ENCODE measurements at places on chromosomes 6 and 20.

DNA sequence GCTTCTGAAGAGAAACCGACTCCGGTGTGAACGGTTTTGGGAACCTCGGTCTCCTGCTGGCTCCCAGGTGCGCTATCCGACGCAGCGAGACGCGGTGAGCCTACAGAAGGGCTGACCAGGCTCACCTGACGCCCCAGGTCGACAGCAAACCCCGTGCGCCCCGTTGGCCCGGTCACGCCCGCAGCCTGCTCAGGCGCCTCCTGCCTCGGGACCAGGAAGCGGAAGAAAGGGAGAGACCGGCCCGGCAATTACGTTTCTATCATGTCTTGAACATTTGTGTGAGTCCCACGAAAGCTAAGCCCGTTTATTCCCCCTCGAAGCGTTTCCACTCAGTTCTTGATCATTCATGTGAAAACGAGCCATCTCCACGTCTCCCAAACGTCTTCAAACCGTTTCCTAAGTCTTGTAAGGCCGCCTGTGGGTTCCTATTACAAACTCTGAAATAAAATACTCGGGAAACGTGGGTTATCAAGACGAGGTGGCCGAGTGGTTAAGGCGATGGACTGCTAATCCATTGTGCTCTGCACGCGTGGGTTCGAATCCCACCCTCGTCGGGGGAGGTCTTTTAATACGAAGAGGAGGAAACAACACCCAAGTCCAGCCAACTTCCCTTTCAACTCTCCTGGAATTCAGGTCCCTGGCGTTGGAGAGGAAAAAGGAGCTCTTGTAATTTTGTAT lies 150.5 kb upstream of the PRSS16 start:
- peak; percentile 18 for DNase-seq

- DNase-seq, result no peak
These were observed 50.2 kb downstream of the NCOA3 start for GRCh38 chr20:47551841-47552240.

DNA sequence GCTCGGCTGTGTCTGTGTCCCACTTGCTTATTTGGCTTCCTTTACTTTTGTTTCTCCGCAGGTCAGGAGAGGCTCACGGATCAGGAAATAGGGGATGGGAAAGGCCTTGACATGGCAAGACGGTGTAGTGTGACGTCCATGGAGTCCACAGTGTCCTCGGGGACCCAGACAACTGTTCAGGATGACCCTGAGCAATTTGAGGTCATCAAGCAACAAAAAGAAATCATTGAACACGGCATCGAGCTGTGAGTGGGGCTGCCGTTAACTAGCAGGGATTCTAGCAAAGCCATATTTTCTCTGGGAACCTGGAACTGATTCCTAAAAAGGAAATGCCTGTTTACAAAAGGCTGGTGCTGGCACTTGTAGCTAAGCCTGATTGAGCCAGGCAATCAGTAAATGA lies 54.4 kb downstream of the ARFGEF2 start:
- no peak for DNase-seq

GRCh38 chr20:45983279-45983743 lies 11.3 kb upstream of the ZNF335 start:
- DNase-seq, result no peak

DNA sequence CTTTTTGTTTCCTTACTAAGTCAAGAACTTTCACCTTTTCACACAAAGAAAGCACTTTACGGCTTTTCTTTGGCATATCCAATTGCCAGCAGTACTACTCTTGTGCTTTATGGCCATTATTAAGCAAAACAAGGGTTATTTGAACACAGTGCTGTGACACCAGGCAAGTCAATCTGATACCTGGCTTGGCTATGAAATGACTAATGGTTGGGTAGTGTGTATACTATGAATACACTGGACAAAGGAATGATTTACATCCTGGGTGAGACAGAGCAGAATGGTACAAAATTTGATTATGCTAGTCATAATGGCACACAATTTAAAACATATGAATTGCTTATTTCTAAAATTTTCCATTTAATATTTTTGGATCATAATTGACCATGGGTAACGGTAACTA lies 22.1 kb upstream of the ADGRF1 start:
- no peak for DNase-seq

DNA sequence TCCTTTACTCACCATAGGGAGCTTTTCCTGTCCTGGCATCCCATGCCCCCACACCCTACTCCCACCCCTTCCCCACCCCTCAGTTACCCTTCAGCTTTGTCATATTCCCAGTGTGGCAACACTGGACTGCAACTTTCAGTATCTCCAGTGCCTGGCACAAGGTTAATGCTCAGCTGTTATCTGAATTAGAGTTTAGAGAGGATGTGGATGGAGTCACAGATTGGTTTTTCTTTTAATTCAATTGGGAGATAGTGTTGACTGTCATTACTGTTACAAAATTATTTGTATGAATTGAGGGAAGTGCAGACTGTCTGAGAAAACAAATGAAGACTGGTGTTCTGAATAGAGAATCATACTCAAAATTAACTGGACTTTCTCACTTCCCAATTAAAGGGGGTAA lies 89.9 kb downstream of the TULP4 start:
- no peak for DNase-seq

DNA sequence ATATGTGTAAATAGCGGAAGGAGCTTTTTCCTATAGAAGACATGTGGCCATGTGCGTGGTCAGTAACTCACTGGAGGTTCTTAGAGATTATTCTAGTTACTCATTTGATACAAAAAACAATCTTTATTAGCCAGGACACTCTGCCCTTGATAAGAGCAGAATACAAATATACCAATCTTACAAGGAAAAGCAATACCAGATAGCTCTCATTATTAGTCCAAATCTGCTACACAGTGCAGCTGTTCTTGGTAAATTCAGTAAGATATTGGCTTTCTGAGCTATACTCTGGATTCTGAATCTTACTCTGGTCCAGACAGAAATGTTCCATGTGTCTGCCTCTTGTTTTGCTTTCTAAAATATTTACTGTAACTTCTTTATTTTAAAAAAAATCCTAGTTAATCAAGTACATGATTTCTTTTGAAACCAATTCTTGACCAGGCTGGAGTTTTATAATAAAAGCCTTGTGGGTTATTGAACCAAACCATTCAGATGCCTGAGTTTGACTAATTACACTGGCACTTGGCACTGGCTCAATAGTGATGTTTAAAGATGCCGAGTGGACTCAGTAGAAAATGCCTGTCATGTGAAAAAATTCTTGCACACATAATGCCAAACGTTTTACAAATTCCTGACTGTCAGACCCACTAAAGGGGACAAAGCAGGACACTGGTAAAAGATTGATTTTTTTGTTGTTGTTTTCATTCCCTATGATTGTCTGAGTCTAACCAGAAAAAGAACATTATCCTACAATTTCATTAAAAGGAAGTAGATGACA lies 242.8 kb upstream of the TCF21 start:
- DNase-seq, result no peak

GRCh38 chr6:16722630-16723029 lies 38.6 kb downstream of the ATXN1 start:
- no peak for DNase-seq

- DNase-seq, result no peak
These were observed 124.1 kb upstream of the RIN2 start for GRCh38 chr20:19633985-19634384.

- DNase-seq, result no peak
These were observed 34.5 kb downstream of the MOCS1 start for GRCh38 chr6:39899554-39900295.

DNA sequence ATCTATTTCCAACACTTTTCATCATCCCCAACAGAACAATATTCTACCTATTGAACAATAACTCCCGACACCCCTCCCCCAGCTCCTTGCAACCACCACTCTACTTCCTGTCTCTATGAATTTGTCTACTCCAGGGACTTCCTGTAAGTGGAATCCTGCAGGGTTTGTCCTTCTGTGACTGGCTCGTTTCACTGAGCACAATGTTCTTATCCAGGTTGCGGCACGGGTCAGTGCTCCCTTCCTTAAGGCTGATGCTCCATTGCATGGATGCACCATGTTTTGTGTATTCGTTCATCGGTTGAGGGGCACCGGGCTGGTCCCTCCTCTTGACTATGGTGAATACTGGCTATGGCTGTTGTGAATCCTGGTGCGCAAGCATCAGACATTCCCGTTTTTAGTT lies 163.2 kb downstream of the TBXT start:
- no peak for DNase-seq

GRCh38 chr20:41587956-41588355 lies 30.2 kb downstream of the CHD6 start:
- no peak for DNase-seq

DNA sequence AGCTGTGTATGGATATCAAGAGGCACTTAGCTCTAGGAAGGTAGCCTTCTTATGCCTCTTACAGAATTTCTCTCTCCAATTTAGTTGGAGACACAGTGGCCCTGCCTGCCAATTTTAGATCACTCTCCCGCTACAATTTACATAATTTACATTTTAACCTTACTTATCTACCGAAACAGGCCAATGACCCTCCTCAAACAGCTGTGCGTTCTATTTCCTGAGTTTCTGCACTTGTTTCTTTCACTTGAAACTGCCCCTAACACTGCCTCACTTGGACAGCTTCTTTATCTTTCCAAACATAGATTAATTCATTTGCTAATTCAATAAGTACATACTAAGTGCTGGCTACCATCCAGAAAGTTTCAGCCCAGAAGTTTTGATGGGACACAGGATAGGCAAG lies 52.9 kb upstream of the HDDC2 start:
- no peak for DNase-seq

- no peak for DNase-seq
These were observed 1026.9 kb upstream of the ADGRB3 start for GRCh38 chr6:67608099-67608749.

- no peak for DNase-seq
These were observed 19.7 kb downstream of the STX11 start for GRCh38 chr6:144170044-144170443.

DNA sequence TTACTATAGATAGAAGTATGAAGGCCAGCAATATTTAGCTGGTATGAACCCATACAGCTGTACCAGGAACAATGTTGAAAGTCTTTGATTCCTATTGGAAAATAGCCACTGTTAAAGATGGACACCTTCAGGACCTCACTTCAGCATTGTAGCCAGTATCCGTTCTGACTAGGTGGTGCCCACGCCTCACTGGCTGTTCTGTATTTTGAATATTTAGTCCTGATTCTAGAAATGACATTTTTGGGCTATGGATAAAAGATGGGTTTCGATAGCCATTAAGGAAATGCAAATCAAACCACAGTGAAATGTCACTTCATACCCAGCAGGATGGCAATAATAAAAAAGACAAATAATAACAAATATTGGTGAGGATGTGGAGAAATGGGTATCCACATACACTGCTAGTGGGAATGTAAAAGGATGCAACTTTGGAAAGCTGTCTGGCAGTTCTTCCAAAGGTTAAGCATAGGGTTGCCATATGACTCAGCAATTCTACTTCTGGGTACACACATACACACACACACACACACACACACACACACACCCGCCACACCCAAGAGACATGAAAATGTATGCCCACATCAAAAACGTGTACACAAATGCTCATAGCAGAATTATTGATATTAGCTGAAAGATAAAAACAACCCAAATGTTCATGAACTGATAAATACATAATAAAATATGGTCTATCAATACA lies 56.8 kb downstream of the UTRN start:
- no peak for DNase-seq

GRCh38 chr6:4549556-4550226 lies 226.5 kb upstream of the CDYL start:
- DNase-seq, result no peak

DNA sequence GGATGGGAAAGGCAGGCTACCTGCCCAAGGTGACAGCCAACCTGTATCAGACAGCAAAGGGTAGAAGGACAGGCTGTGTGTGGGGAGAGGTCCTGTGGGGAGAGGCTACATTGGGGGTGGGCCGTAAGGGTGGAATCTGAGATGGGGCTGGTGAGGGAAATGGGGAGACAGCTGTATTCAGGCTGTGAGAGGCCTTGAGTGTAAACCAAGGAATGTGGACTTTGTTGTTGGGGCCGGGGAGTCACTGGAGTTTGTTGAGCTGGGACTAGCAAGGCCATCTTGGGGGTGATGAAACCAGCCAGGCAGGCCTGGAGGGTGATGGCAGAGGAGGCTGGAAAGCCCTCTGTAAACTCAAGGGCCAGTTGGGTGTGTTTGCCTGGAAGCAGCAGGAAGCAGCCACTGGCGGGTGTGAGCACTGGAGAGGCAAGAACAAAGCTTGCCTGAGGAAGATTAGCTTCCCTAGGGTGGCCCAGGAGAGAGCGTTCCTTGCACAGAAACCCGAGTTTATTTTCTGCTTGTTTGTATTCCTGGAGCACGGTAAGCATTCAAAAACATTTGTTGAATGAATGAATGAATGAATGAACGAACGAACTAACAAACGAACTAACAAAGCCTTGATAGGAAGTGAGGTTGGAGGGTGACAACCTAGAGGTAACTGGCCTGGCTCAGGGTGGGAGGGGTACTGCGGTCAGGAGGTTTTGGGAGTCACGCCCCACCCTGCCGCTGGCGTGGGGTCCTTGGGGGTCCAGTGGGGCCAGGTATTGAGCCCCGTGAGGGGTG lies 18.9 kb downstream of the TTBK1 start:
- no peak for DNase-seq

- no peak for DNase-seq
These were observed 36.4 kb upstream of the ENPP5 start for GRCh38 chr6:46207174-46207573.

GRCh38 chr6:144635051-144635450 lies 349.9 kb downstream of the UTRN start:
- no peak for DNase-seq

DNA sequence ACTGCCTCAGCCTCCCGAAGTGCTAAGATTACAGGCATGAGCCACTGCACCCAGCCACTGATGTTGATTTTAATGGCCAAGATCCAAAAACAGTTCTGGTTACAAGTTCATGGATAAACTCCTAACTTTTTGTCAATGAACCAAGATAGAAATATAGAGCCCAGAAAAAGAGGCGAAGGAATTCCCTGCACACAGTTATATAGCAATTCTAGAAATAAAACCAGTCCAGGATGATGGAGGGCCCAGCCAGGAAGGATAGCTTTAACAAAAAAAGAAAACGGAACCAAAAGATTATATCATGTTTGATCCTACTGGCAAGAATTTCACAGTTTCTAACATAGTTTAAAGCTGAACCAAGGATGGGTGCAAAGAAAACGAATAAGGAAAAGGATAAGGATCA lies 10.9 kb downstream of the EPB41L2 start:
- no peak for DNase-seq

GRCh38 chr20:64199395-64199794 lies 35.1 kb downstream of the MYT1 start:
- no peak for DNase-seq

- no peak for DNase-seq
These were observed 333.5 kb downstream of the RNGTT start for GRCh38 chr6:88629838-88630494.

GRCh38 chr6:83252719-83253118 lies 59.6 kb downstream of the RWDD2A start:
- DNase-seq, result no peak

DNA sequence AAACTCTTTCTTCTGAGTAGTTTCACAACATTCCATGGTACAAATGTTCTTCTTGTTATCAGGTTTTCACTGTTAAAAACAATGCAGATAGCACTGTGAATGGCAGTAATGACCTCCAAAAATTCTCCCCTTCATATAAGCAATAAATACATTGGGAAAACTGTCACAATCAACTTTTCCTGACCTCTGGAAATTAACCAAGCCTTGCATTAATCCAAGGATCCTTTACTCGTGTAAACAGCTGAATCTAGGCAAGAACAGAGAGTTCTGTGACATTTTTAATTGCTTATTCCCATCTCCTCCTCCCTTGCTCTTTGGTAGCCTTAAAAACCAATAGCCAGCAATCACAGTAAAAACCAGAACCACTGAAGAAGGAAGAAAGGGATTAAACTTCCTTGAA lies 37.8 kb downstream of the FOXQ1 start:
- no peak for DNase-seq

All from stimulated activated CD4-positive, alpha-beta T cell treated with anti-CD3 and anti-CD28 coated beads, Interleukin-4, amount 100 ng/mL, for 1 hour (primary cell).